ENCODE measurements at places on chromosomes 3 and 15.

DNA sequence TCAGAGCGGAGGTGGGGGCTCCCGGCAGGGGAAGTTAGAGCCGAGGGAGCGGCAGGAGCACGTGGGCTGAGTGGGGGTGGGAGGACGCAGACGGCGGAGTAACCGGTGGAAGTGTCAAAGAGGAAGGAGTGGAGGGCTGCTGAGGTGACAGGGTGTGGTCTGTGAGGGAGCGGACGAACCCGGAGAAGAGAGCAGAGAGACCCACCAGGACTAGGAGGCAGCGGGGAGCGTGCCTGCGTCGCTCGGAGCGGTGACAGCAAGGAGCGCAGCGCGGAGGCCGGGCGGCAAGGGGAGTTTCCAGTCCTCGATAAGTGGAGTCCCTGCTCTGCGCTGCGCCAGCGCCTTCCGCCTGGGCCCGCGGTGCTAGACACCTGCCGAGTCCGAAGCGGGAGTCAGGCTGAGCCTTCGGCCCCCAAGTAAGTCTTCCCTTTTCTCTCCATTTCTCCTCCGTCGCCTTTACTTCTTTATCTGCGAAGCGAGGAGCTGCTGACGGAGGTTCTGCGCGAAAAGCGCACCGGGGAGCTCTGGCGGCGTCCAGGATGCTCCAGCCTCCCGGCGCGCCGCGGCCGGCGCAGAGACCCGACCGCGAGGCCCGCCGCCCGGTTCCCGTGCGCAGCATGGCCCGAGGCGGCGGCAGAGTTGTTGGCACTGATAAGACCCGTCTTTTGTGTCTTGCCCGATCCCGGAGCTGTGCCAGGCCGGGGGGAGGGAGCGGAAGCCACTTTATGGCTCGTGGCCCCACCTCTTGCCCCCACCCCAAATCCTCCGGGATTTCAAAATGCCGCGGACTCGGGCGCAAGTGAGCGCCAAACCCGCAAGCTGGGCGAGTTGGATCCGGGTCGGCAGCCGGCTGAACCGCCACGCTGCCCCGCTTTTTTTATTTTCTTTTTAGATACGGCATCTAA is 533.0 kb upstream of the SEMA6D start:
- DNase-seq: no peak

DNA sequence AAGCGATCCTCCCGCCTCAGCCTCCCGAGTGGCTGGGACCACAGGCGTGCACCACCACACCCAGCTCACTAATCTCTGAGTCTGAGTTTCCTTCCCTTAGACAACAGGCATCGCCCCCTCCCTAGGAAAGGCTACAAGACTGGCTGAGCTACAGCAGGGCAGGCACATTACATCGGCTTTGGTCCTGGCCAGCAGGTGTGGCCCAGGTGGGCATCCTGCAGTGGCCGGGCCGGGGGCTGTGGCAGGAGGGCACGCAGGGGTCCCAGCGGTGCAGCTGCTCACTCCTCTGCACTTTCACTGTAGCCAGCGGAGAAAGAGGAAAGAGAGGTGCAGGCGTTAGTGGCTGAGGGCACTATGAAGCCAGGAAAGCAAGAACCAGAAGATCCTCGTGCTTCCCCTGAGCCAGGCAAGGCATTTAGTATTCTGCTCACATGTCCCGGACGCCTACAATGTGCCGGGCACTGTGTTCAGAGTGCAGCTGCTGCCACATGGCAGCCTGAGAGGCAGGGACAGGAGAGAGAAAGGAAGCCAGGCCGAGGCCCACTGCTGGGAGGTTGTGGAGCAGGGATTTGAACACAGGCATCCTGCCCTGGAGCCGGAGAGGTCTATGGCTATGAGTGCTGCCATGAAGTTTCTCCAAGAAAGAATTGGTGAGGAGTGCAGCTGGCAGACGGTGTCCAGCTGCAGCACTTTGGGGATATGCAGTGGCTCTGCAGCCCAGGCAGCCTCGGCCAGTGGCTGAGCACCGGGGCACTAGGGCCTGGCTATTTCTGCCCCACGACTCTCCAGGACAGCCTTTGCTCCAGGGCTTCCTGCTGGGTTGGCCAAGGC is 22.3 kb downstream of the GRIP2 start:
- DNase-seq: no peak

GRCh38 chr3:115388166-115388565 is 235.1 kb upstream of the GAP43 start:
- no peak for DNase-seq

DNA sequence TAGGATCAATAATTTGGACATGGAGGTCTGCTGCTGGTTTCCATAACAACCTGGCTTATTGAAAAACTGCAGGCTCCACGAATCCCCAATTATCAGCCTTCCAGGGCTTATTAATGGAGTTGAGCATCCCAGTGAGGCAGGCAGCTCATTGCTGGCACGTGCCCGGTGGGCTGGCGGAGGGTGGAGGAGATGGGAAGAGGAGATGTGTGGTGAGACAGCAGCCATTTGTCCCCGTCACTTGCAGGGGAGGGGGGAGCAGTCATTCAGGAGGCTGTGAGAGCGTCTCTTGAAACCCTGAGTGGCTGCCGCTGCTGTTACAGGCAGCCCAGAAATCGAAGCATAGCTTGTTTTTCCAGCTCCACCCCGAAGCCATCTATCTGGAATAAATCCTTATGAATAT is 70.6 kb downstream of the GAP43 start:
- no peak for DNase-seq

DNA sequence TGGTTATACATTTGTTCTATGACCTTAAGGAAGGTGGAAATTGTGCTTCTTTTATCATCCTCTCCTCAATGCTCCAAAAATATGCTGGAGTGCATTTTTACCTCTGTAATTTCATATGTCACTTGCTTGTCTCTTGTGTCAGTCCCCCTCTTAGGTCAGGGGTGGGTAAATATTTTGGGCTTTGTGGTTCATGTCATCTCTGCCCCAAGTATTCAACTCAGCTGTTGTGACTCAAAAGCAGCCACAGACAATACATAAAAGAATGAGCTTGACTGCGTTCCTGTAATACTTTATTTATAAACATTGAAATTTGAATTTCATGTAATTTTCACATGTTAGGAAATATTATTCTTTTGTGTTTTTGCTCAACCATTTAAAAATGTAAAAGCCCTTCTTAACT is 60.4 kb upstream of the SLC24A5 start:
- DNase-seq: no peak
